ENCODE measurements at places on chromosomes 11 and 22.

GRCh38 chr11:117414724-117415123 lies 87.1 kb downstream of the CEP164 start:
- no peak for DNase-seq

DNA sequence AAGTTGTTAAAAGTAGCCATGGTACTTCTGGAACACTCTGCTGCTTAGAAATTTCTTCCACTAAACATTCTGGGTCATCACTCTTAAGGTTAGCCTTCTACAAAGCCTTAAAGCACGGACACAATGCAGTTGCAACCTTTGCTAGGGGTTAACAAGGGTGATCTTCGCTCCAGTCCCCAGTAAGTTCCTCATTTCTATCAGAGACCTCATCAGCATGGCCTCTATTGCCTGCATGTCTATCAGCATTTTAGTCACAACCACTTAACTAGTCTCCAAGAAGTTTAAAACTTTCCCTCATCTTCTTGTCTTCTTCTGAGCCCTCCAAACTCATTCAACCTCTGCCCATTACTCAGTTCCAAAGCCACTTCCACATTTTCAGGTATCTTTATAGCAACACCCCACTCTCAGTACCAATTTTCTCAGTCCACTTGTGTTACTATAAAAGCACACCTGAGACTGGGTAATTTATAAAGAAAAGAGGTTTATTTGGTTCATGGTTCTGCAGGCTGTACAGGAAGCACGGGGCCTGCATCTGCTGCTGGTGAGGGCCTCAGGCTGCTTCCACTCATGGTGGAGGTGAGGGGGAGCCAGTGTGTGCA lies 48.7 kb upstream of the TH start:
- DNase-seq = no peak

DNA sequence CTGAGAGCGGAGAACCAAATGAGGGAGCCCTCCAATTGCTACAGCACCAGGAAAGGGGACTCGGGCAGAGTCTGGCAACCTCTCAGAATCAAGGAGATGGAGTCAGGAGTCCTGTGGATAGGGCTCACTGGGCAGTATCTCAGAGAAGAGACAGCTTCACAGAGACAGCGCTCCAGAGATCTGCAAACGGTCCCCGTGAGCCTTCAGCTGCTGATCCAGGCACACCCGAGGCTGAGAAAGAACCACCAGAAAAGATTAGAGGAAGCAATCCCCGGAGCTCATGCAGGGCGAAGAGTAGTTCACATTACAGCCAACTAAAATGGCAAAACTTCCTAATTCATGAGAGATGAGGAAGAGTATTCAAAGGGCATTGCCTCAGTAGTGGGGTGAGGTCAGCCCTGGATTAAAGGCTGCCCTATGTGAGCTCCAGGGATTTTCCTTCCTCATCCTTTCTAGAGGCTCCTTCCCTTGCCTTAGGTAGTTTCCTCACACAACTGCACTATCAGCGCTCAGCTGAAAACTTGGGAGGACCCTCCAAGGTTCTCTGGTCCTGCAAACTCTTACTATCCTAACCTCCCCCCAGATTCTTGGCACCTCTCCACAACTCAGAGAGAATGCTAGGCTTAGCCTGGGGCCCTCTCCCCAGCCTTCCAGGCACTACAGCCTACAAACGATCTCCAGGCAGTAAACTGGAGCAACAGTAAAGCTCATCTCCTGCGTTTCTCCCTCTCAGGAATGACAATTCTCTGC lies 23.7 kb downstream of the SCN4B start:
- DNase-seq = no peak

GRCh38 chr11:94790661-94791180 lies 22.6 kb downstream of the AMOTL1 start:
- no peak for DNase-seq

DNA sequence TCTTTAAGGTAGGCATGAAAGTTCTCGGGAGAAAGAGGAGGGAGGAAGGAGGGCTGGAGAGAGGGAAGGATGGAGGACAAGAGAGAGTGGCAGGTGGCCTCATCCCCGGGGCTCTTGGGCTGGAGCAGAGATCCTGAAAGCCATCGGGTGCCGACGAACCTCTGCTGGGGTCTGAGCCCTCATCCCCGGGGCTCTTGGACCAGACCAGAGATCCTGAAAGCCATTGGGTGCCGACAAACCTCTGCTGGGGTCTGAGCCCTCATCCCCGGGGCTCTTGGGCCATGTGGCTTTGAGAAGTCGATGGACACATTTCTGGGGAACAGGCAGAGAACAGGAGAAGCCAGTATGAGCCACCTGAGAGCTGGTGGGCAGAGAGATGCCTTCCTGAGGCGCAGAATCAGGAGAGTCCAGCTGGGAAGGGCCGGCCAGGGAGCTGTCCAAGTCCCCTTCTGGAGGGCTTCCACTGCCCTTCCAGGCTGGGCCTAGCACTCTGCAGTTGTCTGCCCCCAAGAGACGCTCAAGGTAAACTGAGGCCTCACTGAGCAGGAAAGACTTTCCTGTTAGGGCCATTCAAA lies 1398.1 kb downstream of the BRD1 start:
- no peak for DNase-seq

Data from NCI-H2171 treated with DMSO at 0.1 percent for 48 hours (cell line).